ENCODE measurements at places on chromosomes 7 and 10.

DNA sequence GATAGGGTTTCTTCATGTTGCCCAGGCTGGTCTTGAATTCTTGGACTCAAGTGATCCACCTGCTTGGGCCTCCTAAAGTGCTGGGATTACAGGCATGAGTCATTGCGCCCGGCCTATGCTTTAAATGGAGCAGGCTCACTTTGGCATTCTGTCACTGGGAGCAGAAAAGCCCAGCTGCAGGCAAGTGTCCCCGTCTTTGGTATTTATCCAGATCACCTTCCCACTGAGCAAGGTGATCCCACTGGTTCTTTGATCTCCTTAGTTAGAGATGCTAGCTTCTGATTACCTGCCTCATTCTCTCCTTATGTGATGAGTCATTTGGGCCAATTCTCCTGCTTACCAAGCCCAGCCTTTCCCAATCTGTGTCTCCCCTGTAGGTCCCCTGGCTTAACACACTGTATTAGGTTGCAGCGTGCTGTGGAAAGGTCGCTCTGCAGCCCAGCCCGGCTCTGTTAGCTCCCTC is 39.3 kb downstream of the SPDYE5 start:
- no peak for DNase-seq

GRCh38 chr10:131744346-131744745 is 156.5 kb upstream of the PPP2R2D start:
- no peak for DNase-seq

DNA sequence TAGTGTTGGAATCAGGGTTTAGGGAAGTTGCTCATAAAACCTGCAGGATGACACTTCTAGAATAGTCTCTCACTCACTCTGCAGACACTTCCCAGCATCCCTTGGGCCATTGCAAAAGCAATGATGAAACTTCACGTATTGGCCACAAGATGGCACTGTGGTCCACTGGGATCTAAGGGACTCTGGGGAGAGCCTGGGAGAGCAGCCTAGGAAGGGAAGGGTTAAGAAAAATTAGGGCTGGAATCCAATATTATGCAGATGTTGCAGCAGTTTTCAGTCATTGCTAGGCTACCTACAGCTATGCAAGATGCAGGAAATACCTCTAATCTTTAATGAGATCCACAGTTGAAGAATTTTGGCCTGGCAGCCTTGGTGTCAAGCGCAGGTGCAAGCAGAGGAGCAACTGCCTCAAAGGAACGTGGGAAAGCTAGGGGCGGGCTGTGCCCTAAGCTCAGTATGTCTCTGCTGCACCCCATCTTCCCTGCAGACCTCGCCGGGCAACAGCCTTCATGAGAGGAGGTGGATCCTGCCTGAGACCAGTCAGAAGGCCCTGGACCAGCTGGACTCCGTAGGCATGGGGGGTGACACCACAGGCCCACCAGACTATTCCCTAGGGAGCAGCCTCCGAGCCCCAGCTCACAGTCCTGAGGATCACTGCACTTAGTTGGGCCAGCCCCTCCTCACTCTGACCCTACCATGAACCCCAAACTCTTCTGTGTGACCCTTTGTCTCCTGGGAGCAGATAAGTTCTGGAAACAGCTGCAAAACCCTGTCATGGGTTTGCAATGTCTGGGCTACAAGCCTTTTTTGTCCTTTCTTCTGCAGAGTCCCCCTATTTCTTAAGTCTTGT is 127.9 kb upstream of the PRSS58 start:
- DNase-seq, result peak; percentile 52

GRCh38 chr10:79023240-79024162 is 45.3 kb upstream of the ZMIZ1 start:
- no peak for DNase-seq

- DNase-seq, result no peak
Measured at GRCh38 chr10:102704915-102705314, 9.3 kb downstream of the ARL3 start.

- no peak for DNase-seq
Measured at GRCh38 chr10:114167985-114168384, 6.0 kb downstream of the CCDC186 start.

DNA sequence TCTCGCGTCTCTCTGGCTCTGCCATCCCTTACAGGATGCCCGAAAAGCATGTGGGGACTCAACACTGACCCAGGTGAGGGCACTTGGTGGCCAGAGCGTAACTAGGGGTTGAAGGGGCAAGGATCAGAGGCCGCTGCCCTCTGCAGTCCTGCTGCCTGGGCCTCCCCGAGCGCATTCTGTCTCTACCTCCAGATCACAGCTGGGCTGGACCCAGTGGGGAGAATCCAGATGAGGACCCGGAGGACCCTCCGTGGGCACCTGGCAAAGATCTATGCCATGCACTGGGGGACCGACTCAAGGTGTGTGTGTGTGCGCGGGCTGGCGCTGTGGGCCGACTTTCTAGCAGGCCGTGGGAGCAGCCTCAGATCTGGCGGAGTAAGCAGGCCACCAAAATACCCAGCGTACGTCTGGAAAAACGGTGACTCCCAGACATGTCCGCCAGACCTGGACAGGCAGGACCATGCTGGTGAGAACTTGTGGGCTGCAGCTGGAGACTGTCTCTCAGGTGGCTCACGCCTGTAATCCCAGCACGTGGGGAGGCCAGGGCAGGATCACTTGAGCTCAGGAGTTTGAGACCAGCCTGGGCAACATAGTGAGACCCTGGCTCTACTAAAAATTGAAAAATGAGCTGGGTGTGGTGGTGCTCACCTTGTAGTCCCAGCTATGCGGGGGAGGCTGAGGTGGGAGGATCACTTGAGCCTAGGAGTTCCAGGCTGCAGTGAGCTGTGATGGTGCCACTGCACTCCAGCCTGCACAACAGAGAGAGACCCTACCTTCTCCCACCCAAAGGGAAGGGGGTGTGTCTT is 3.2 kb downstream of the GNB2 start:
- DNase-seq, result no peak

DNA sequence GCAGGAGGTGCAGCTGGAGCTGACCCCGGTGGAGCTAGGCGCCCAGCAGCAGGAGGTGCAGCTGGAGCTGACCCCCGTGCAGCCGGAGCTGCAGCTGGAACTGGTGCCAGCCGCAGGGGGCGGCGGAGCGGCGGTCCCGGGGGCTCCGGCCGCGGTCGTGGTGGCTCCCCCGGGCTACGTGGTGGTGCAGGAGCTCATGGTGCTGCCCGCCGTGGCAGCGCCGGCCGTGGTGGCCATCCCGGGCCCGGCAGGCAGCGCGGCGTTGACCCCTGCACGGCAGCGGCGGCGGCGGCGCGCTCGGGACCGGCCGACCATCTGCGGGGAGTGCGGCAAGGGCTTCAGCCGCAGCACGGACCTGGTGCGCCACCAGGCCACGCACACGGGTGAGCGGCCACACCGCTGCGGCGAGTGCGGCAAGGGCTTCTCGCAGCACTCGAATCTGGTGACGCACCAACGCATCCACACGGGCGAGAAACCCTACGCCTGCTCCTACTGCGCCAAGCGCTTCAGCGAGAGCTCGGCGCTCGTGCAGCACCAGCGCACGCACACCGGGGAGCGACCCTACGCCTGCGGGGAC is 6.8 kb downstream of the ZNF853 start:
- DNase-seq, result no peak

DNA sequence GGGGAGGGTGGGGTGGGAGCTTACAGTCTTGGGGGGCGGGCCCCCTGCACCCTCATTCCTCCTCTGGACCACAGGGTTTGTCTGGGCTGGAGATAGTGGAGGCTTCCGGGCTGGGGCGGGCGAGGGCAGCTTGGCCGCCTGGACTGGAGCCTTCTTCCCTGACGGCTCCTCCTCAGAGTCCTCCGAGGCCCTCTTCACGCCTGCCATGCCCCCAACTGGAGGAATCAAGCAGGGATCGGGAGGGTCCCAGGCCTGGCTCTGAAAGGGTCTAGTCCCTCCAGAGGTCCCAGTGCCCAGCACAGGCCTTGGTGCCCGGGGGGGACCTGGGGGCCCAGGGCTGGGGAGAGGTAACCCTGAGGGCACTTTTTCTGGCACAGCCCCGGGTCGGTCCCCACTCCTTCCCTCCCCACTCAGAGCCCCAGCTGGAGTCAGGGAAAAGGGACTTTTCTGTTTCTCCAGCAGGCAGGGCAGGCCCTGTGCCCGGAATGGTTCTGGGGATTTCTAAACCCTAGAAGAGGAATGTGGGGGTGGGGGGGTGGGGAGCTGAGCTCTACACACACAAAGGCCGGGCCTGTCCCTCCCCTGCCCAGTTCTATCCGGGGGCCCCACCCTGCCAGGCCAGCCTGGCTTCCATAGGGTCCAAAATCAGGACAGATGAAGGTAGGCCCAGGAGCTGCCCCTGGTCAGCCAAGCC is 11.6 kb downstream of the MICALL2 start:
- DNase-seq, result no peak

DNA sequence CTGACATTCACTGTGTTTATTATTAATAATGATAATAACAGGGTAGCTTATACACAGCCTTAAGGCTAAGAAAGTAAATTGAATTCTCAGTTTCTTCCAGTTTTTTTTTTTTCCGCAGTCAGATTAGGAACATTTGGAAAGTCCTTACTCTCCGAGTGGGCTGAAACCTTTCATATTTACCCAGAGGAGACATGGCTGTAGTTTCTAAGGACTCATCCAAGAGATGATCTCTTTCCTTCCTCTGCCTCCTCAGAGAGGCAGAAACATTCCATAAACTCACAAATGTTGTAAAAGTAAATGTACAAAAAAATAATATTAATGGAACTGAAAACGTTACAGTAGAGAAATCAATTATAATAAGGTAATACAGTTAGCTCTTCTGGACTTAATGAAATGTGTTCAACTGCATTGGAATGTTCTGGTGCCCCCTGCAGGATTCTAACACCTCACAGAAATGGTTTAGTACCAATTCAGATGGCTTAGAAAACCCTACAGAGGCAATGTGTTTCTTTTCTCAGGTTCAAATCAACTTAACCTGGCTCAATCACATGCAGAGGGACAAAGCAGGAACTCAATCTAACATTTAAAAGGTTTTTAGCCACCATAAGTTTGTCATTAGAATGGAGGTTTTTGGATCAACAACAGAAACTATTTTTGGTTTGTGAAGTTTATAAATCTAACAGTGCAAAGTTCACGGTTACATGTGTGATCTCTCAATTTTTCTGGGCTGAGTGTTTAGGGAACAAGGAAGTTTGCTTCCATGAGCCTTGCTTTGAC is 71.7 kb downstream of the ICA1 start:
- peak; percentile 60 for DNase-seq

DNA sequence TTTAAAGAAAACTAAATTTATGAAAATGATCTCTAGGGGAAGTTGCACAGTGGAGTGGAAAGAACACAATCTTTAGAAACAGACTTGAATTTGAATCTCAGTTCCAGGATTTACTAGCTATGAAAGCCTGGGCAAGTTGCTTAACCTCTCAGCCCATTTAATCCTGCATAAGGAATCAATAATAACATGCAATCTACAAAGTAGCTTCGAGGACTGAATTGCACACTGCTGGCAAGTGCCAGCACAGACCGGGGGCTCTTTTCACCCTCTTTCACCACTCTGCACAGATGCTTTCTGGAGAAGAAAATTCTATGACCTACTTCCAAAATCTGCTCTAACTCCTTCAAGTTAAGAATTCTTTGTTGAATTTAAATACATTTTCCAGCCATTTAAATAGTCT is 63.4 kb upstream of the ANK3 start:
- DNase-seq, result no peak

- no peak for DNase-seq
Measured at GRCh38 chr7:96645084-96645483, 64.6 kb downstream of the SEM1 start.

- DNase-seq, result peak; percentile 50
Measured at GRCh38 chr10:69449841-69450240, 1.4 kb upstream of the TSPAN15 start.

GRCh38 chr10:45253183-45253914 is 62.1 kb downstream of the OR13A1 start:
- DNase-seq, result peak; percentile 31

GRCh38 chr10:104146882-104147281 is 24.9 kb downstream of the SFR1 start:
- no peak for DNase-seq

DNA sequence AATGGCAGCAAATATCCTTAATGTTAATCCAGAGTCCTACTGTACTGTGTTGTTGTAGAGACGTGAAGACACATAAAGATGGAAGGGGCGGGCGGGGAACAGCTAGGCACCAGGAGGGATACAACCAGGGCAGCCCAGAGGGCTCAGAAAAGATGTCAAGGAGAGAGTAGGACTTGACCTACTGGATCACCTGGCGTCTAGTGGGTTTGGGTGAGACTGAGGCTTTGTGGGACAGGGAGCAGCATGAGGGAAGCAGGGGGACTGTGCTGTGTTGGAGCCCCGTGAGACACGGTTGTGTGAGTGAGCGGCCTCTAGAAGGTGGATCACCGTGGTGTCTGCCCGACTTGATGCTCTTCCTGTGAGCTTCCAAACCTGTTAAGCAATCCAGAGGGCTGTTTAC is 68.0 kb downstream of the PTPRE start:
- DNase-seq, result no peak

- no peak for DNase-seq
Measured at GRCh38 chr10:34504534-34504933, 310.6 kb downstream of the PARD3 start.

GRCh38 chr7:4828720-4829383 is 33.0 kb downstream of the PAPOLB start:
- no peak for DNase-seq

GRCh38 chr7:122764902-122765301 is 62.2 kb upstream of the RNF148 start:
- DNase-seq, result no peak

DNA sequence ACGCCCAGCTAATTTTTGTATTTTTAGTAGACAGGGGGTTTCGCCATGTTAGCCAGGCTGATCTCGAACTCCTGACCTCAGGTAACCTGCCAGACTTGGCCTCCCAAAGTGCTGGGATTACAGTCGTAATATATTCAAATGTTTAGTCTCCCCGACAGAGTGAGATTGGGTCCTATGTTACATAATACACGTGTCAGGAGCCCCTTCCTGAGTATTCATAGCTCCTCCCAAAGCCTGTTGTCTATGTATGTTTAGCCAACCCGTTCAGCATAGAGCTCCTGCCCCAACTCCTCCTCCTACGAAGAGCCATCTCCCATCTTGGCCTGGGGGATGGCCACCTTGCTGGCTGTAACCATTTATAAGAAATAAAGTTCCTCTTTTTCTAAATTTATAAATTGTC is 2.7 kb upstream of the PPP2R2D start:
- DNase-seq, result no peak

DNA sequence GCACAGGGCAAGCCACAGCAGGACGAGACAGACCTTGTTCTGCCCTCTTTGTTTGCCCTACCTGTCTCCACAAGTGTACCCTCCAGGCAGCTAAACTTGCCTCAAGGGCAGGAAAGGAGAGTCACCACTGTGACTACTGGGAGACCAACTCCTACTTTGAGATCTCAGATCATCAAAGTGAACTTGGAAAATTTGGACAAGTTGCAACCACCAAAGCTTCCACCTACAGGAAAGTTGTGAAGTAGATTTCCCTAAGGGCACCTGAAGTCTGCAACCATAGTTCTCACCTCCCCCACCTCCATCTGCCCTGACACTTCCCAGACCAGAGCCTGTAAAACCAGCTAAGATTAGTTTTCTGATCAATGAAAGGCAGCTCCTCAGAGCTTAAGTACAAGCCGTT is 2.5 kb upstream of the WDR91 start:
- no peak for DNase-seq

GRCh38 chr7:45180084-45180986 is 22.7 kb downstream of the RAMP3 start:
- DNase-seq, result no peak

All from activated T-cell treated with anti-CD3 and anti-CD28 coated beads, Interleukin-2, amount 50 U/mL, for 72 hours (primary cell).